ENCODE measurements at places on chromosomes 12 and 14.

DNA sequence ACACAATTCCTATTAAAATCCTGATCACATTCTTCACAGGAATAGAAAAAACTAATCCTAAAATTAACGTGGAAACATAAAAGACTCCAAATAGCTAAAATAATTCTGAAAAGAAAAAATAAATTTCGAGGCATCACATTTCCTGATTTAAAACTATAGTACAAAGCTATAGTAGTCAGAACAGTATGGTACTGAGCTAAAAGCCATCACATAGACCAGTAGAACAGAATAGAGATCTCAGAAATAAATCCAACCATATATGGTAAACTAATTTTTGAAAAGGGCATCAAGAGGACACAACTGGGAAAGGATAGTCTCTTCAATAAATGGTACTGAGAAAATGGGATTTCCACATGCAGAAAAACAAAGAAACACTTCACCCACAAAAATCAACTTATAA lies 125.2 kb upstream of the DAAM1 start:
- no peak for DNase-seq

DNA sequence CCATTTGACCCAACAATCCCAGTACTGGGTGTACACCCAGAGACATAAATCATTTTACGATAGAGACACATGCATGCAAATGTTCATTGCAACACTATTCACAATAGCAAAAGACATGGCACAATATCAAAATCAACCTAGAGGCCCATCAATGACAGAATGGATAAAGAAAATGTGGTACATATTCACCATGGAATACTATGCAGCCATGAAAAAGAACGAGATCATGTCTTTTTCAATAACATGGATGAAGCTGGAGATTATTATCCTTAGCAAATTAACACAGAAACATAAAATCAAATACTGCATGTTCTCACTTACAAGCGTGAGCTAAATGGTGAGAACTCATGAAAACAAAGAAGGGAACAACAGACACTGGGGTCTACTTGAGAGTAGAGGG lies 249.1 kb downstream of the RASSF9 start:
- DNase-seq, result no peak

GRCh38 chr14:48580692-48581091 lies 905.3 kb upstream of the MDGA2 start:
- no peak for DNase-seq

DNA sequence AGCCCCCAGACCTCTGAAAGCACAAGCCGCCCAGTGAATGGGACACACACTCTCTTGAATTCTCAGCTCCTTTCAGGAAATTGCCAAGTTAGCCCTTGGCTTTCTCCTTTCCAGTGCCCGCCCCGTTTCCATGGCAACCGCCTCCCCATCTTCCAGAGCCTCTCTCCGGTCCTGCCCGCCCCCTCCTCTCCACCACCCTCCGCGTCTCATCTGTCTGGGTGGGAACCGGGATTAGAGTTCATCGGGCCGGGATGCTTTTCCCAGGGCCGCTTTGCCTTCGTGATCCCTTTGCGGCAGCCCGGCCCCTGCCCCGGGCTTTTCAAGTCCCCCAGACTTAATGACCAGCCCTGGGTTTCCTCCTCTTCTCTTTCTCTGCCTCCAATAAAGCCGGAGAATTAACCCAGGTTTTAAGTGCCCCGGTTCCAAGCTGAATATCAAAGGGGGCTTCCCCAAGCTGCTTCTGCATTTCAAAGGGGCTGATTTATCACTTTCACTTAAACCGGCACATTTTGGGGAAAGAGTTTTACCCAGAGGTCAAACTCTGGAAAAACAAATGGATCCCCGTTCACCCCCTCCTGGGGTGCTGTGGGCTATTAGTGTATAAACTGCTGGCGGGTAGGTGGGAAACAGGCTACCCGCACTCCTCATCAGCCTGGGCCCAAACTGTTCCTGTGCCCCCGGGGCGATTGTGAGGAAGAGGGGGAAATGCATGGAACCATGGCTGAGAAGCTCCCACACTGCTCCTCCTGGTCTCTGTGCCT lies 101.7 kb downstream of the ZFP36L1 start:
- DNase-seq, result no peak

- no peak for DNase-seq
These were observed 18.0 kb upstream of the BEGAIN start for GRCh38 chr14:100605230-100605629.

DNA sequence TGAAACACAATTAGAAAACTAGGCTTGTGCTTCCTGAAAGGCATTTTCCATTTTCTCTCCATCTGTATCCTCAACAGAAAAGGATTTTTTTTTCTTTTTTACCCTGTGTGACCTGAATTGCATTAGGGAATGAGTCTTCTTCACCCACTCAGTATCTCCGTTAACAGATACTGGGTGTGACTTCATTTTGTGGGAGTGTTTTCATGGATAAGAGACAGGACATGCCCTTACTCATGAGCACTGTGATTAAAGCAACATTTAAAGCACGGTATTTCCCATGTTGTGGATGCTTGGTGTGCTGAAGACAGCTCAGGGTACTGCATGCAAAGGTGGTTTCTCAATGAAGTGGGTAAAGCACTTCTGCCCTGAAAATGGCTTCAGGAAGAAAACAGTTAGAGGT lies 1397.3 kb upstream of the TMEM132C start:
- no peak for DNase-seq

- DNase-seq, result no peak
These were observed 48.7 kb downstream of the CCNK start for GRCh38 chr14:99529899-99530298.

- DNase-seq, result no peak
These were observed 825.2 kb downstream of the AACS start for GRCh38 chr12:125890366-125890905.

GRCh38 chr14:101071493-101071906 lies 168.0 kb upstream of the RTL1 start:
- DNase-seq, result no peak

DNA sequence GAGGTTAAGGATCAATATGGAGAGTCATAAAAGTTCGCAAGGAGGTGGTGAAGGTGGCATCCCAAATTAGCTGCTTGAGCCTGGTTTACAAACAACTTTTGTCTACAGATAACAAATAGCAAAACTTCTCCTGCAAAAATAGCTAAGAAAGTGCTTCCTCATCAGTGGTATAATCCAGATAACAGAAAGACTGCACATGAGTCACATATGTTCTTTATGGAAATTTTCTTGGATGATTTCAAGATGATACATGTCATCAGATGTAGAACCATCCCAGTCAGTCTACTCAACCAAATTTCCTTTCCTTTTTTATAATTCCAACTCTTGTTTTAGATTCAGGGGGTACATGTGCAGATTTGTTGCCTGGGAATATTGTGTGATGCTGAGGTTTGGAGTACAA lies 133.0 kb downstream of the BTG1 start:
- no peak for DNase-seq

- no peak for DNase-seq
These were observed 1.4 kb downstream of the HECTD4 start for GRCh38 chr12:112380663-112381405.
